ENCODE measurements at places on chromosomes 3 and 15.

DNA sequence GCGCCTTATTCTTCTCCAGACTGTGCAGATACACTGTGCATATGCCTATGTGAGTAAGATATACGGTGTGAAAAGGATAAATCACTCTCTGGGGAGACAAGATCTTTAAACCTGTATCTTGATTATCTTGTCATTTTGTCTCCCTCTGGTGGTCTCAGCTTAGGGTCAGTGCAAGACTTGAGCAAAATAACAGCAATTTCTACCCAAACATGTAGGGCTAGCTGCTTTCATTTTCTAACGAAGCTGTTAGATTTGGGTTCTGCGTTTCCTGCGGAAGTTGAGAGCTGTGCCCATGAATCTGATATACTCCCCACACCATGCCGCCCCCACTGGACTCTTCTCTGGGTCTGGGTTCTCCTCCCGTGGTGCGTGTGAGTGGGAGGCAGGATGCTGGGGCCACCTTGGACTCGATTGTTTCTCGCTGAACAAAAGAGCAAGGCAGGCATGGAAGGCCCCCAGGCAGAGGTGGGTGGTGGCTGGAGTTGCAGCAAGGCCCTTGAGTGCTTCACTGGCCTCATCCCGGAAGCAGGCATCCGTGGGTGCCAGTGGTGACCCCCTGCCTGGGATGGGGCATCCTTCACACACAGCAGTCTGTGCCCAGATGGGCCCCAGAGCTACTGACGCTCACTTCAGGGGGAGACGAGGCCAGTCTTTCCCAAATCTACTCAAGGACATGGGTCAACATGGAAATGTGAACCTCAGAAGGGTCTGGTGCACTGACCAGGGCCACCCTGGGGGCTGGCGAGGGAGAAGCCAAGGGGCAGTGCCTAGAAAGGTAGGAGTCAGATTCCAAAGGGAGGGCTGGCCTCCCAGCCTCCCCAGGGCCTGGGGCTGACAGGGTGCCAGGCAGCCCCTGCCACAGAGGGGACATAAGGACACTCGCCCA lies 179.6 kb downstream of the NSMCE3 start:
- no peak for DNase-seq

- no peak for DNase-seq
These were observed 134.3 kb downstream of the POLQ start for GRCh38 chr3:121411523-121411922.

GRCh38 chr3:133709139-133709750 lies 36.9 kb upstream of the TF start:
- no peak for DNase-seq

DNA sequence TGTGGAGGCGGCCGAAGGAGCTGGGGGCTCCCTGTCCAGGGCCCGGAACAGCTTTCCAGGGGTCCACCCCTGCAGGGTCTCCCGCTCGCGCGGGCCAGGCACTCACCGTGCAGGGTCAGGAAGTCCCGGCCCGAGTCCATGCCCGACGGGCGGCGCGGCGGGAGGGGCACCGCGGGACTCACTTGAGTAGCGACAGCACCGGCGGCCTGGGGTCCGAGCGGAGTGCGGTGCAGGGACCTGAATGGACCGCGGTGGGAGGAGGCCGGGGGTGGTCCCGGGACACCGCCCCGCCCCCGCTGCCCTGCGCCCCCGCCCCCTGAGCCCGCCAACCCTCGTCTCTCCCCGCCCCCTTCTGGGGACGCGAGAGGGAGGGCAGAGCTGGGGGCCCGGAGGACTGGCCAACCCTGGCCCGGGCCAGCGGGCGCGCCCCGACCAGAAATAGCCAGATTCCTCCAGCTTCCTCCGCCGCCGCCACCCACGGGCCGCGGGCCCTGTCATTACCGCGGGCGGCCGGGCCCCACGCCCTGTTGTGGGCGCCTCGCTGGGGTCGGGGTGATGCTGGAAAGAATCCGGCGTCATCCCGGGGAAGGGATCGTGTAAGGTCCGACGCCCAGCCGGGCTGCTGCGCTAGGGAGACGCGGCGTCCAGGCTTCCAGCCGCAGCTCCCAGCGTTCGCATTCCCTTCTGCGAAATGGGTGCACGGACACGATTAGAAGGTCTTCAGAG lies at the start of gene PLCD1:
Gene PLCD1, minus strand, starts transcription at position 243 of the 726 bp plus-strand sequence. Its CDS starts 103 bp downstream, at position 140.
- no peak for DNase-seq

DNA sequence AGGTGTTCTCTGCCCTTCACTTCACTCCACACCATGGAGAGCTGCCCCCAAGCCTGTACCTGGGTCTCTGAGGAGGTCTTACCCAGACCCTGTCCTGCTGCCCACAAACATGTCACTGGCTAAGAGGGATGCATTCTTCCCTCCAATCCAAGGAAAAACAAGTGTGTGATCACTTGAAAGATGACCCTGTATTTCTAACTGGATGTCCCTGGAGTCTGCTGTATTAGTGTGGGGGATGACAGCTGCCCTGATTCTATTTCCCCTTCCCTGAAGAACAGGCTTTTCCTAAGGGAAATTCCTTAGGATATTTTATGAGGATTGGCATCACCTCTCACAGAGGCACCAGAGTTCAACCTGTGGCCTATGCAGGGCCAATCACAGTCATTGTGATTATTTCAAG lies 55.0 kb upstream of the GATA2 start:
- no peak for DNase-seq

DNA sequence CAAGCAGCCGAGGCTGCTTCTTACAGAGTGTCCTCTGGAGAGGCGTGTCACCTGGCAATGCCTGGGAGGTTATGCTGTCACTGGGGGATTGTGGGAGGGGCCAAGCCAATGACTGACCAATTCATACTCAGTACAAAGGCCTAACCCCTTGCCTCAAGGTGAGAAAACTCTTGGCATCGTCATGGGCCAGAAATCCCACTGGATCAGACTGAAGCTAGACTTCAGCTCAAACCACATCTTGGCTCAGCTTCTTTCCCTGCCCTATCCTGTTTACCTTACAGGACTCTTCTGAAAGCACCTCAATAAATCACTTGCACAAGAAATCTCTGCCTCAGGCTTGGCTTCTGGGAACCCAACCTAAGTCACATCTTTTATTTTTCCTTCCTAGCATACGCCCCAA lies 9.5 kb downstream of the ANAPC13 start:
- DNase-seq, result no peak

GRCh38 chr15:60616147-60616546 lies 137.2 kb upstream of the ICE2 start:
- DNase-seq, result no peak

- no peak for DNase-seq
These were observed 374.3 kb downstream of the MAGI1 start for GRCh38 chr3:65664446-65664845.

- DNase-seq, result no peak
These were observed 76.0 kb upstream of the TSC22D2 start for GRCh38 chr3:150331978-150332568.

DNA sequence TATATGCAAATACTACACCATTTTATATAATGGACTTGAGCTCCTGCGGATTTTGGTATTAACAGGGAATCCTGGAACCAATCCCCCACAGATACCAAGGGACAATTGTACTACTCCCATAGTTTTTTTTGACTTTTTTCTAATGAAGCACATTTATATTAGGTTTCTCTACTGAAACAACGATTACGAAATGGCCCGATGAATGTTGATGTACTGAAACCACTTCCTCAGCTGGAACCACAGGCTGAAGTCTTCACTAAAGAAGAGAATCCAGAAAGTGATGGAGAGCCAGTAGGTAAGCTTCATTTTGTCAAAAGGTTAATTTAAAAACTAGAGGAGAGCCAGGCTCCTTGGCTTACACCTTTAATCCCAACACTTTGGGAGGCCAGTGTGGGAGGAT lies 121.5 kb upstream of the LRRFIP2 start:
- DNase-seq, result no peak

DNA sequence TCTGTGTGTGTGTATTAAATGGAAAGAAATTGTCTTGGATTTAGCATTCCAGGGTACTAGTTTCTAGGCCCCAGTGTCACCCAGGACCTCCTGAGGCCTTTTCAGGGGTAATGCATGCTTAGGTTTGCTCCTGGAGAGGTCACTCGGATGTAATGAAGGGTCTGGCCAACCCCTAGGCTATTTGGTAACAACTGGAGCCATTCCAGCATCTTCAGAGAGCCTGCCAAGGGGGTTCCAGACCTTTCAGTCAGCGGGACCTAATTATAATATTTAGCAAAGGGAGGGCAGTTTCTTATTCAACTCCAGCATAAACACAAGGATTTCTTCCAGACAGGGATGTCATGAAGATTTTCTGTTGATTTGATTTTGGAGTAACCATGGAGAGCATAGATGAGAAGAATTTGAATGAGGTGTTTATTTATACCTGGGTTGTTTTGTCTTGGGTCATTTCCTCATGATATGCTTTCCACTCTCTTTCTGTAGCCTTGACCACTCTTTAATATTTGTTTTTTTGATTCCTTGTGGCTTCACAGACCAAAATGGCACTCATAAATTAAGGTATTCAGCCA lies 17.4 kb downstream of the KAT2B start:
- no peak for DNase-seq

DNA sequence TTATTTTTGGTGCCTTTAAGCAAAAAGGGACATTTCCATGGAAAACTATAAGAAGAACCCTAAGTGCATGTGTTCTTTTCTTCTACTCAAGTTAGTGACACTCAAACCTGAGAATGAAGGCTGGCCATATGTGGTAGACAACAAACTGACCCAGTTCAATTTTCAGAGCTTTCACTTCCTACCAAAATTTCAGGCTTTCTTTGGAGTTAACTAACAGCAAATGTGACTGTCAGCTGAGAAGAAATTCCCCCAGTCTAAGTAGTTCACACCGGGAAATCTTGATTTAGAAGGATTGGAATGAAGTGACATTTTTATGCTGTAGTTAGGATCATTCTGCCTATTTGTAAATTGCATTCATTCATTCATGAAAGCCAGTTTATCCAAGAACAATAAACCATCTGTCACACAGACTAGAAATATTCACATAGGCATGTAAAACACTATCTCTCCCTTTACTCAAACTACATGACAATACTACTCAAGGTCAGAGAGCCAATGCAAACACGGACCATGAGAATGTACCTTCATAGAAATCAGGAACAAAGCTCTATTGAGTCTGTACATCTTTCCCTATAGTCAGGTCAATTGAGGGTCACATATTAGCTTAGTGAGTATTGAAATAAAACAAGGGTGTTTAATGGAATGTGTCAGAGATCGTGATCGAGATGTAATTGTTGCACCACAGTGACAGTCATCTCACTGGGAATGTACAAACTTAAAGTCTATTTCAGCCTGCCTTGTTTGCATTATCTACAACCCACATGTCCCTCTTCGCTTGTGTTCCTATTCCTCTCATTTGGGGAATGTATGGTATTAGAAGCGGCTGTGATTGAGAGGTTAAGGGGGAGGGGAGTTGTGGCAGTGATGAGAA lies 113.8 kb upstream of the TGFBR2 start:
- DNase-seq, result no peak

GRCh38 chr3:160480931-160481330 lies 31.3 kb upstream of the TRIM59 start:
- no peak for DNase-seq

DNA sequence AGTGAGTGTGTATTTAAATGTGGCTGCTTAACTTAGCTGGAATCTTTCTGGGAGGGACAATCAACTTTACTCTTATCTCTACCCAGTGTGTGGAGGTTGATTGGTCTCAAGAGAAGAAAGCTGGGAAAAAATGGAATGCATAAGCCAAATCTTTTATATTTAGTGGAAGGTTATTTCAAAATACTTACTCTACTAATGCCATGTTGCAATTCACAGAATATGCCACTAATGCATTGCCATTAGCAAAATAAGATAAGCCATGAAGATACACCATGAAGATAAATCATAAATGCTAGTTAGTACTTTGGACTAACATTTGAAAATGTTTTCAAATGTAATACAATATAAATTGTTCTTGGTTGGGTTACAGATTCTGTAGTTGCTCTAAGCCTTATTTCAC lies 155.1 kb upstream of the LRRFIP2 start:
- no peak for DNase-seq

DNA sequence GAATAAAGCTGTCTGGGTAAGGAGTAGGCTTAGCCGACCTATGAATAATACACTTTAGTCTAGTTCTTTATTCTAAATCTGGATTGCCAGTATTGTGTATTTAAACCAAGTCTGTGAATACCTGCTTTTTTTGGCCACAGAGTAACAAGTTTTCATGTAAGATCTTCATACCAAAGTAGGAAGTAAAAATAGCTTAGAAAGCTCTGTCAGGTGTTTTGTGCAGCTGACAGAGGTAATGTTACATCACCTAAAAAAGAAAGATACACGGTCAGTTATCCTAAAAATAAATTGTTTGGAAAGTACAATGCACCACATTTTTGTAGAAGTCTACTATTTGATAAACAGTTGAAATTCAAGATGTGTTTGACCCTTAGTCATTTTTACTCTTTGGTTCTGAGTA lies 16.5 kb downstream of the CALML4 start:
- DNase-seq, result no peak

GRCh38 chr3:42159147-42159546 lies 68.0 kb downstream of the TRAK1 start:
- no peak for DNase-seq

DNA sequence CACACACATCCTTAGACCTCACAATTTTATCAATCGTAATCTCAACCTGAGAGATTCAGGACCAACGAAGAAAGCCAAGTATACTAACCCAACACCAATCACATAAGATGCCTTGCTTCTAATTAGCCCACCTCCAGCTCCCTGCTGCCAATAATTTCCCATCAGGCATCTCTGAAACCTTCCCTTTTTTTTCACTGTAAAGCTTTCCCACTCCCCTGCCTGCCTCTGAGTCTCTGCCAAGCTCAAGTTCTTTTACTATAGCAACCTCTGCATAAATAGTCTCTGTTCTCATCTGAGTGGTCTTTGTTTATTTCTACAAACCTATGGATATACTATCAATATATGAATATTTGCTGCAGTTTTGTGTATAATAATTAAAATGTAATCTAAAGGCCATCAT lies 86.5 kb downstream of the PIK3CB start:
- no peak for DNase-seq

DNA sequence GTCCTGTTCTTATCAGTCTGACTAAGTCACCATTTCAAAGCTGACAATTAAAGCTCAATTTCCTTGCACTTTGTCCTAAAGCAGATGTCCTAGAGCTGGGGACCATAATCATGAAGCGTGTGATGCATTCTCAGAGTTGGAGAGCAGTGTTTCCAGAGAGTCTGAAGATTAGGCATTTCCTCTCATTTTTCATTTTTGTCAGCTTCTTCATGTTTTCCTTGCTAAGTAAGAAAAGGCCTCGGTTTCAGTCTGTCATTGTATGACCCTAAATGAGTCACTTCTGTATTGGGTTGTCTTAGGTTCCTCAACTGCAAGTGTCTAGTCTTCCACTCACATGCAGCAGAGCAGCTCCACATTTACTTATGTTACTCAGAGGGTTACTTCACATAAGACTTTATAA lies 257.2 kb upstream of the TPRG1 start:
- DNase-seq, result no peak
